ENCODE measurements at places on chromosomes 1 and 21.

DNA sequence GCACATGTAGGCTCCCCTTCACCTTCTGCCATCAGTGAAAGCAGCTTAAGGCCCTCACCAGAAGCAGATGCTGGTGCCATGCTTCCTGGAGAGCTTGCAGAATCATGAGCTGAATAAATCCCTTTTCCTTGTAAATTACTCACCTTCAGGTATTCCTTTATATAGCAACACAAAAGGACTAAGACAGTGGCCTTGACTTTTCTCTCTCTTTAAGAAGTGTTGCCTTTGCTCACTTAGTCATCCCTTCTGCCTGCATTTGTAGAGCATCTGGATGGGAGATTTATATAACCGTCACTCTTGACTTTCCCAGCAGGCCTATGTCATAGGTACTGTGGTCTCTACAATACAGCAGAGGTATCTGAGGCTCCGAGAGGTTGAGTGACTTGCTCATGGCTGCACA, 3.7 kb downstream of the PCSK9 start:
- no peak for DNase-seq

DNA sequence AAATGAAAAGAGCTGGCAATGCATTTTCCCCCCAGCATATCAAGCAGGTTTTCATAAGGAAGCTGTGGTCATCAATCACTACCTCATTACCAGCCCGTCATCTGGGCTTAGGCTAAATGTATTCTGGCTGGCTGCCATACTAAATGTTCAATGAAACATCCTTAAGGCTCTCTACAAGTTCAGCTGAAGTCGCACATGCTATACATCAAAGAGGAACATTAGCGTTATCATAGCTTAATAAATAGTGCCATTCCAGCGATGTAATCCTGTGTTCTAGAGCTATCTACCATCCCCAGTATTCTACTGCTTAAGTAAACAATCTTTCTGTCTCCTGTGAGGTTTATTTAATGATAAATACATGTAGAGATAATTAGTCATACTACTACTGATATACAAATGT, 288.8 kb downstream of the DPYD start:
- no peak for DNase-seq

DNA sequence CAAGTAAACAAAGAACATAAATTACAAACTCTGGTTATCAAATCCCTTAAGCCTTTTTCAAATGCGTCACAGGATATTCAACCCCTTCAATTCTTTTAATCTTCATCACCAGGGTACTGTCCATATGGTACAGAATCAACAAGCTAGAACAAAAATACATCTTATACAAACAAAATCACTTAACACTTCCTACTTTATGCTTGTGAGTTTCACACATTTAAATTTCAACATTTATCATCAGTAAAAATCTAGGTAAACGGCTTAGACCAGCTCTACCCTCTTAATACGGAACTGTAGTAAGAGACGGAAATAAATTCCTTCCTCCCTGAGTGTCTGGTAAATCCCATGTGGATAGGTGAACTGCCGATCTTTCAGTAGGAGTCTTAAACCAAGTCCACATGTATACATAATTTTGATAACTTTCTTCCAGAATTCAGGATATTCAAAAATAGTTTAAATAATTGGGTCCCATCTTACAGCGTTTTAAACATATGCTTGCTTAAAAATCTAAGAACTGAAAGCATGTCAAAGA, 1.0 kb downstream of the CCDC181 start:
- no peak for DNase-seq

DNA sequence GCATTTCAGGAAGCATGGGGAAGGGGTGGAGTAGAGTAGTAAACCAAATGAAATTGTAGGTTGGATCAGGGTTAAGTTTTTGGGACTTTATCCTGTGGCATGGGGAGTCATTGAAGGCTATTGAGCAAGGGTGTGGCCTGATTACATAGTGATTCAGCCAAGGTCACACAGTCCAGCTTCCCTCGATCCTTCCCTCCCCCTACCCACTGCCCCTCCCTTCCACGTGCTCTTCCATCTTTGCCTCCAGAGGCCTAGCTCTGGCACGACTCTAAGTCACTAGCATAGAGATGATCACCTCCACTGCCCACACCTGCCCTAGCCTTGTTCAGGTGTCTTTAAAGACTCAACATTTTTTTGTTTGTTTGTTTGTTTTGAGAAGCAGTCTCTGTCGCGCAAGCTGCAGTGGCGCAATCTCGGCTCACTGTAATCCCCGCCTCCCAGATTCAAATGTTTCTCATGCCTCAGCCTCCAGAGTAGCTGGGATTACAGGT, 37.2 kb upstream of the SLC9A1 start:
- DNase-seq: no peak

GRCh38 chr1:38533772-38534472, 325.6 kb downstream of the RRAGC start:
- DNase-seq: no peak

GRCh38 chr1:116971965-116972673, 29.4 kb upstream of the CD101 start:
- no peak for DNase-seq

GRCh38 chr1:99788896-99789295, 22.5 kb upstream of the FRRS1 start:
- no peak for DNase-seq

DNA sequence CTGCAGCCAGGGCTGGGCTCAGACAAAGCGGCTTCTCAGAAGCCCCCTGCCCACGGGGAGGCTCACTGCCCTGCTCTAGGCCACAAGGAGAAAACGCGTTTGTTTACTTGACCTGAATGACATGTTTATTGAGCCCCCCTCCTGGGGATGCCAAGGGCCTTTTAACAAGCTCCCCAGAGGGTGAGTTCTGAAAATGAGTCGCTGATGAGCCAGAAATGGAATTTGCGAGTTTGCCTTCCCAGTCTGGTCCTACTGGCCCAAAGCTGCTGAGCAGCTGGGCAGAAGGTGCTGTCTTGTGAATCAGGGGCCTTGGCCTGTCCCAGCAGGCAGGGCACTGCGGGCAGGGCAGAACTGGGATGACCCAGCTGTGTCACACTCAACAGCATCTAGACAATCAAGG, 120.6 kb downstream of the SYF2 start:
- no peak for DNase-seq

GRCh38 chr21:16504281-16504680, 774.5 kb downstream of the USP25 start:
- DNase-seq: no peak

DNA sequence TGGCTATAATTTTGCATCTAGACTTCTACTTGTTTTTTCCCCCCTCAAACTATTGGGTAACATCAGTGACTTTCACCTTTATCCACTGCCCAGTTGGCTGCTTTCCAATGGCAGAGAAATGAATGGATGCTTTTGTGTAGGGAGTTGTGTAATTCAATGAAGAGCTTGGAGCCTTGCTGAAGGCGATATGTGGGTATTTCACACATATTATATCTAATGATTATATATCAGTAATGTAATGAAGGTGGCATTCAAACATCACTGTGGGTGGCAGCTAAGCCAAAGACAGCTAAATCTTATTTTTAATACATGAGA, 81.2 kb downstream of the TGFB2 start:
- DNase-seq: no peak
